CD4-positive, alpha-beta memory T cell (primary cell): ENCODE measurements at places on chromosomes 13 and 19. TPM values are rescaled to one million over a fixed set of nuclear protein-coding genes. Genes with fewer than 3 reads are reported as not detected.

GRCh38 chr13:28586439-28587173 lies 72.3 kb upstream of the POMP start:
- no peak for DNase-seq

GRCh38 chr19:18951721-18952281 lies 10.8 kb upstream of the HOMER3 start:
- no peak for DNase-seq

DNA sequence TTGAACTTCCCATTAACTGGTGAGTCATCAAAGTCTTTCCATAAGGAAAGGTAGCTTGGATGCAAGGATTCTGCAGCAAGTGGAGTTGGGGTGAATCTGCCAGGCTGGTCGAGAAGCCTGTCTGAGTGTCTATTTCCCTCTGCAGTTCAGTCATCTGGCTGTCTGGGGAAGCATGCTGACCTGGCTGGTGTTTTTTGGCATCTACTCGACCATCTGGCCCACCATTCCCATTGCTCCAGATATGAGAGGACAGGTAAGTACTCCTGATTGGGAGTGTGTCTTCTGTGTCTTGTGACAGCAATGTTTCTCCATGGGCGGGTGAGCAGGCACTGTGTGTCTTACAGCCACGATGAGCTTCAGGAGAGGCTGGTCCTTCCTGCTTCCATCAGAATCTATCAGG lies 189.7 kb downstream of the SHISA2 start:
- DNase-seq: no peak

DNA sequence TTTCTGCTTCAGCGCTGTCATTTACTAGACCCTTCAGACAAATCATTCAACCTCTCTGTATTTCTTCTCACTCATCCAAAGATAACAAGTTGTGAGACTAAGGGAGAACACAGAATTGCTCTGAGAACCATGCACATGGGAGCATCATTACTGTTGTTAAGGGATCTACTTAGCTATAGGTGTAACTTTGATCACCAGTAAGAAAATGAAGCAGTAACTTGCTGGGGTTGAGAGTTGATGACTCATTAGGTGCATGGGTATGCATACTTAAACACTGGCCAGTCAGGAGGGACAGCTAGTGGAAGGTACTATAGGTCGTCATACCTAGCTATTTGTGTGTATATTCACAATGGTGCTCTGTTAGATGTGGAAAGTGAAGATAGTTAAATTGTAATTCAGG lies 61.5 kb downstream of the B3GLCT start:
- DNase-seq: no peak

DNA sequence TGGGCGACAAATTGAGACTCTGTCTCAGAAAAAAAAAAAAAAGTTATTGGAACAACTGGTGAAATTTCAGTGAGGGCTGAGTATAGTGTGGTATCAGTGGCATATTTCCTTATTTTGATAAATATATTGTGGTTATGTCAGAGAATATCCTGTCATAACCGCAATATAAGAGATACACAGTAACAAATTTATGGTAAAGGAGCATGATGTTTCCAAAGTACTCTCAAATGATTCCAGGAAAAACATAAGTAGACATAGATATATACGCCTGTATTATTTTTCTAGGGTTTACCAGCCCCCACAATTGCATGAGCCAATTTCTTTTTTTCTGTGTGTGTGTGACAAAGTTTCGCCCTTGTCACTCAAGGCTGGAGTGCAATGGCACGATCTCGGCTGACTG lies 5.7 kb upstream of the C5AR1 start:
- DNase-seq: no peak

DNA sequence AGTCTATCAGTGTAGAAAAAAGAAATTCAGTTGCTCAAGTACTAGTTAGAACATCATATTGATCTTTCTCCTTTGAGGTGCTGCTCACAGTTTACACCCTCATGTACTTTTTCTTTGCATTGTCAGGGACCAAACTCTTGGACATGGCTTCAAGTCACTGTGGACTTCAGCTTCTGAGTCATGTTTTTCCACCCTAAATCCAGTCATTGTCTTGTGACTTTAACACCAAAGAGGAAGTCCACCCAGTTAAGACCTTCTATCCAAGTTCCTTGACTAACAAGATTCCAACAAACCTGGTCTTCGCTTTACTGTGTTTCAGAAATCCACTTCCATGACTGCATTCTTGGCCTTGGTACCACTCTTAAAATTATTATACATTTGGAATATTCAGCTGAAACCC lies 206.7 kb upstream of the ARGLU1 start:
- no peak for DNase-seq

DNA sequence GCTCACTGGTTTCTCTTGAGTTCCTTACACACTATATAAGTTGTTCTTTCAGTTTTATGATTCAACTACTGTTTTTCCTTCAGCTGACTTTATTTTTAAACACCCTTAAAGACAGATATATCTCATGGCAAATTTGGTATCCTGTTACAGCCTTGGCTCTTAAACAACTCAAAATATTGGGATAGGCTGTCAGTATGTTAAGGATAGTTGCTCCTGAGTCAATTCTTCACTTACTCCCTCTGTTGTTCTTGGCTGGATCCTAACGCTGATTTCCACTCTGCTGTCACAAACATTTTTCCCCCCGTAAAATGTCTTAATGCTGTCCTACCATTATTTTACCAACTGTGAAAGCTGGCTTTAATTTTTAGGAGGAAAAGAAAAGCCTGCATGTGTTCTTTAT lies 1.2 kb downstream of the KCNRG start:
- no peak for DNase-seq

- no peak for DNase-seq
Observed at GRCh38 chr19:55226788-55227187, 1.8 kb downstream of the TMEM86B start.

DNA sequence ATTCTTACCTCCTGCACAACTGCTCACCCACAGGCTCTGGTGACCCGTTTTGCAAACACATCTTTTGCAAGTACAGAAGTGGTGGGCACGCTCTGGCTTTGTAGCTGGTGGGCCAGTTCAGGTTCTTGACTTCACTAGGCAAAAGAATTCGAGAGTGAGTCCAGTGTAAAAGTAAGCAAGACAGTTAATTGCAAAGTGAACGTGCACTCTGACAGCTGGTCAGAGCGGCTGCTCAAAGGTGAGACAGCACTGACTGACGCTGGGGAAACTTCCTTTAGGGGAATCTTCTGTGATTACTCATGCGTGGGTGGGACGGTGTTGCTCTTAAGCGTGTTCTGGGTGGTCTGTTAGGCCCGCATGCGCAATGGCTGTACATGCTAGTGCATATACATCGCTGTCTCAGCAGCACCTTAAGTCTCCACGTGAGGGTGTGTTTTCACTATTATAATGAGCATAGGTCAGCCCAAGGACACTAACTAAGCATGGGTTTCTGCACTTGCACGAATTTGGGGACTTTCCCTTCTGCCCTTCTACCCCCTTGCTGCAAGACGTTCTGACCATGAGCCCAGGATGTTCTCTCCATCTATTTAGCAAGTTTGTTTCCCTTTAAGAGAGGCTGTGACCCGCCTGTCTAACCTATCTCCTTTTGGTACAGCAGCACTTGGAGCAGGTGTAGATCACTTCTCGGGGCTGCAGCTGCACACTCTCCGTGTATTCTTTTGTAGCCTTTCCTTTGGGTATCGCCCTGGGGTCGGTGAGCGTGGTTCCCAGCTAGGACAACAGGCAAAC lies 30.2 kb upstream of the CD33 start:
- no peak for DNase-seq

GRCh38 chr13:23771552-23771951 lies 117.6 kb downstream of the MIPEP start:
- DNase-seq: no peak

GRCh38 chr13:22801402-22802003 lies 379.3 kb upstream of the SGCG start:
- DNase-seq: no peak

DNA sequence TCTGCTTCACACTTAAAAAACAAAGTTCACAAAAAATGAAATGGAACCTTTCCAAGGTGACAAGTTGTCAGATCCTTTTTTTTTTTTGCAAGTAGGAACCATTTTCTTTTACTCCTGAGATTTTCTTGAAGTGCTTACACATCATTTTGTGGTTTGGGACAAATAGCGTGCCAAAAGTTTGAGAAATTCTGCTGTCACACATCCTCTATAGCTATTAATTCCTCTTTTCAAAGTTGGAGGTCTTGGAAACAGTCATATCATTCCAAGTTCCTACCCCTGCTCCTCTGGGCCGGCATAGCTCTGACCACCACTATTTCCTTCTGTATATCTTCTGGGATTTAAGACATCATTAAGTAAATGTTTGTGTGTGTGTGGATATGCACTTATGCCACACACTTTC lies 421.6 kb upstream of the SLC10A2 start:
- DNase-seq: no peak

- no peak for DNase-seq
Observed at GRCh38 chr13:45718992-45719391, 16.9 kb downstream of the CBY2 start.

DNA sequence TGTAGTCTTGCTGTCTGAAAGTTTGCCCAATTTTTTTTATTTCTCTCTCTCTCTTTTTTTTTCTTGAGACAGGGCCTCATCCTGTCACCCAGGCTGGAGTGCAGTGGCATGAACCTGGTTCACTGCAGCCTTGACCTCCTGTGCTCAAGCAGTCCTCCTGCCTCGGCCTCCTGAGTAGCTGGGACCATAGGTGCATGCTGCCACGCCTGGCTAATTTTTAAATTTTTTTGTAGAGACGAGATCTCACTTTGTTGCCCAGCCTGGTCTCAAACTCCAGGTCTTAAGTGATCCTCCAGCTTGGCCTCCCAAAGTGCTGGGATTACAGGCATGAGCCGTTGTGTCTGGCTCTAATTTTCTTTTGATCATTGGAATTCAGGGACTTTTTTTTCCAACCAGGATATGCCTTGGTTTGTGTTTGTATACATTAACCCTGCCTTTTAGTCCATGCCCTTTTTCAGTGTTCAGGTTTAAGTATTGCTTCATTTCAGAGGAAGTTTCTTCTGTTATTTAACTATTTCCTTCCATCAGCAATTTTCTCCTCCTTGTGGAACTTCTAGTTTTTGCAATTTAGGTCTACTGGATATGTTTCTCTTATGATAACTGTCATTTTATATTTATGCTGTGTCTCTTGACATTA lies 201.4 kb downstream of the PCCA start:
- DNase-seq: no peak

The MEF2B gene
- 5.2 TPM for total RNA-seq

The CD33 gene
- total RNA-seq: 0.47 TPM

The LGI4 gene
- 0.72 TPM for total RNA-seq

The POLRMT gene
- 98.9 TPM for total RNA-seq

The NTN5 gene
- 2.3 TPM for total RNA-seq

The KCNN1 gene
- not detected for total RNA-seq

The GRAMD1A gene
- total RNA-seq: 205 TPM

The CLDN10 gene
- total RNA-seq: not detected

The ETV2 gene
- 1.3 TPM for total RNA-seq
